ENCODE measurements at places on chromosomes 1 and 21. TPM values are rescaled to one million over a fixed set of nuclear protein-coding genes. Genes with fewer than 3 reads are reported as not detected.

DNA sequence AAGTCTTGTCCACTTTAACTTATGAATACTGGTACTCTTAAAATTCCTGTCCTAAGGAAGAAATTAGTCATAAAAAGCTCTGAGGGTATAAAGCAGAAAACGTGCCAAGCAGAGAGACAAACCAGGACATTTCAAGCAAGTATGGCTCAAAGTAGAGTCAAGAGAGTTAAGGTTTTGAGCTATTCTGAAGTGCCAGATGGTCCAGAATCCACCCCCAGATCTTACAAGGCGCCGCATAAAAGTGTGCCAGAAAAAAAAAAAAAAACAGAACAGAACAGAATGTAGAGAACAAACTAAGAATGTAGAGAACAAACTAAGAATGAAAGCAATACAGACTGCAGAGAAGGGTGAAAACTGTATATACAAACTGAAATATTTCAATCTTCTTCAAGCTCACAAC lies 12.5 kb downstream of the EPS15 start:
- peak; percentile 96 for DNase-seq

DNA sequence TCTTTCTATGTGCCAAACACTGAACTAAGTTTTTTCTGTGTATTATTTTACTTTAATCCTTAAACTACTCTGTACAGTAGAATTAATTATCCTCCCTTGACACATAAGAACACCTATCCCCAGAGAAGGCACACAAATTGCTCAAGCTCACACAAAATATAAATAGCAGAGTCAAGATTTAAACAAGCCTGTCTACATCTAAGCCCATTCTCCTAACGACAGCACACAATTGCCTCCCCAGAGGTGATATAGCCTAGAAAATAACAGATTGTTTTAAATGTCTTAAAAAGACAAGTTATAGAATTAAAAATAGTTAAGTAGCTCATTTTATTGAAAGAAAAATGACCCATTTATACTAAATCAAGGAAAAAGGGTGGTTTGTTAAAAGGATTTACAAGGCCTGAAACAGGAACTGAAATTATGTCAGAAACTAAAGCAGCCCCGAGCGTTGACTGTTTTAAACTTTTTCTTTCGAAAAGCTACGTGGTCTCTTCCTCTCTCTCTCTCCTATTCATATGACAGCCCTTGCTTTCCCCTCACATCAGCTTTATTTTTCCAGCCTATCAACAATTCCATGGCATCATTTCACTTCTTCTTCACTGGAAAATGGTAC lies 30.5 kb downstream of the TNFSF18 start:
- no peak for DNase-seq

- DNase-seq = no peak
Measured at GRCh38 chr1:108704496-108704895, 8.2 kb upstream of the FNDC7 start.

- DNase-seq = no peak
Measured at GRCh38 chr1:198775606-198776005, 136.8 kb downstream of the PTPRC start.

DNA sequence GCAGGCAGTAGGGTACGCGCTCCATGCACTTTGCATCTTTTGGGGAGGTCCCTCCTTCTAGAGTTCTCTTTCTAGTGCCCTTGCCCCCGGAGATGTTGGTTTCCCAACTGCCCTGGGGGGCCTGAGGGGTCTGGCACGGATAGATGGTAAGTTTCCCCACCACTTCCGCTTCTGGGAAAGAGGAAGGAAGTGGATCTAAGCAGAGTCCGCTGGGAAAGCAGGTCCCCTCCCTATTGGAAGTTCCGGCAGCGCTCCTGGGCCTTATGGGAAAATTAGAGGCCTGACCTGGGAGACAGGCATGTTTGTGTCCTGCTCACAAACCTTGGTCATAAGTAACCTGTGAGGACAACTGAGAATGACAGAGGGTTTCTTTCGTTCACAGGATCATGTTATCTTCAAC lies 274.4 kb downstream of the RPS6KC1 start:
- no peak for DNase-seq

GRCh38 chr1:150895618-150896017 lies 8.7 kb downstream of the CTXND2 start:
- no peak for DNase-seq

DNA sequence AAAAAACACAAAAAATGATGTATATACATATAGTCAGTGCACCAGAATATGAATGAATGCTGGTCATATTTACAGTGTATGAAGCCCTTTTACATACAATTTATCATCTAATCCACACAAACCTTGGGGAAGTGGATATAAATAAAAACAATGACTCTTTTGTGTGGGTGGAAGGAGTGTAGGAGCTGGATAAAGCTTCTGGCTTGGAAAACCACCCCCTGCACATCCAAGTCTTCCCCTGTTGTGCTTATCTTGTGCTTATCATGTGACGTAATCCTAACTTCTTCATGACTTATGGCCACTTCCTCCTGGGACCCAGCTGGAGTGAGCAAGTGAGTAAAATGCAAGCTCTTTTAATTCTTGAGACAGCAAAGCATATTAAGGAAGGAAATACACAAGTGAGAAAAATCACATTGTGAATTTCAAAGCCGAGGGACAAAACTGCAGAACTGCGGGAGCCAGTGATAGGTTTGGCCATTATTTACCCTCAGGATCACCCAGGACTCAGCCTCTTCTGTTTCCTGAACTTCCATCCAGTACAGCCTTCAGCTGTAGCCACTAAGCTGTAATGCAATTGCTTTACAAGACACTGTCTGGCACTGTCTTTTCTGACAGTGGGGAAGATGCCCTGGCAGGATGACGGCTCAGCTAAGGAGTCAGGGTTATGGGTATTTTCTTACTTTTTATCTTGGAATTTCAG lies 104.0 kb upstream of the PPM1J start:
- DNase-seq = peak; percentile 78

GRCh38 chr1:30716646-30717045 lies 6.7 kb downstream of the MATN1 start:
- DNase-seq = no peak

- peak; percentile 83 for DNase-seq
Measured at GRCh38 chr1:162062542-162063015, 6.9 kb upstream of the NOS1AP start.

GRCh38 chr1:205983925-205984725 lies 19.1 kb downstream of the RAB7B start:
- DNase-seq = peak; percentile 79

DNA sequence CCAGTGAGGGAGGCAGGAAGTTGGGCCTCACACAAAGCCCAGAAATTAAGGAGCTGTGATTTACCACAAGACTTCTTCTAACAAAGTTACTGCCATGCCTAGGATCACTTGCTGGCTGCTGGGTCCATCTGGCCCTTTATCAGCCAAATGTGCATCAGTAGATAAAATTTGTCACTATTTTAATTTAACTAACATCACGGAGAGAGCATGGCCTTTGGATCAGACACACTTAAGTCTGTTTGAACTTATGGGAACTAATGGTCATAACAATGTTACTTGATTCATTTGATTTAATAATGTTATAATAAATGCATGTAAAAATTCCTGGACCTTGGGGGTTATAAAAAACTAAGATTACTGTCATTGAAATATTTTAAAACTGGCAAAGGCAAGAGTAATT lies 67.2 kb upstream of the CCDC190 start:
- DNase-seq = no peak

- no peak for DNase-seq
Measured at GRCh38 chr1:77970192-77970591, 8.7 kb downstream of the FUBP1 start.

DNA sequence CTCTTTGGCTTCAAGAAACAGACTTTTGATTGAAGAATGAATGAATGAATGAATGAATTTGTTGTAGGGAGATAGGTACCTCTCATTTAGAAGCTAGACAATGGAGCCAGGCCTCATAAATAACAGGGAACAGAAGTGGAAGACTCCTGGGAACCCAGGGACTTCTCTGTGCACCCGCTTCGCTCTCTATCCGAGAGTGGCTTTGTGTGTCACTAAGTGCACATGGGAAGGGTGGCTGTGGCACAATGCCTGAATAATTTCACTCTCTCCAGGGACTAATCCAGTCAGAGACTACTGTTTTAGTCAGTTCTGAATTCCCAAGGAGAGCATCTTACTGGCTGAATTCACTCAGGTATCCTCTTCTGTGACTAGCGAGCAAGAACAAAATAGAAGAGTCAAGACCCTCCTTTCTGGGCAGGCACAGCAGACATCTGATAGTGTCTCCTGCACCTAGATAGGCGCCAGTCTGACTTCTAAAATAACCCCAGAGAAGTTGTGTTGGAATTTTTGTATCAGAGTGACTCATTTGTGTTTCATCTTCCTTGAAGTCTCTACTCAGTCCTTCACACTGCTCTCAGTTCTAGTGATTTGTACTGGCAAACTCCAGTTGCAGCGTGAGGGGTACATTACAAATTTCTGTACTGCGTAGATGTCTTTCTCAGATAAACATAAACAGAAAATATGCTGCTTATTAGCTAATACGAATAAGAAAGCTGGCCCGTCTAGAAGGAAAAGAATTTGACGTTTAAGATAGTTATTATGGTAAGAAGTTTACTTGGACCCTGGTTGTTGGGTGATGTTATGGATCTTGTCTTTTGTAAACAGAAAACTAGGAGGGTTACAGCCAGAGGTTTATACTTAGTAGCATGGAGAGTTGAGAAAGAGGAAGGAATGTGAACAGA lies 34.0 kb downstream of the BACH1 start:
- DNase-seq = no peak

DNA sequence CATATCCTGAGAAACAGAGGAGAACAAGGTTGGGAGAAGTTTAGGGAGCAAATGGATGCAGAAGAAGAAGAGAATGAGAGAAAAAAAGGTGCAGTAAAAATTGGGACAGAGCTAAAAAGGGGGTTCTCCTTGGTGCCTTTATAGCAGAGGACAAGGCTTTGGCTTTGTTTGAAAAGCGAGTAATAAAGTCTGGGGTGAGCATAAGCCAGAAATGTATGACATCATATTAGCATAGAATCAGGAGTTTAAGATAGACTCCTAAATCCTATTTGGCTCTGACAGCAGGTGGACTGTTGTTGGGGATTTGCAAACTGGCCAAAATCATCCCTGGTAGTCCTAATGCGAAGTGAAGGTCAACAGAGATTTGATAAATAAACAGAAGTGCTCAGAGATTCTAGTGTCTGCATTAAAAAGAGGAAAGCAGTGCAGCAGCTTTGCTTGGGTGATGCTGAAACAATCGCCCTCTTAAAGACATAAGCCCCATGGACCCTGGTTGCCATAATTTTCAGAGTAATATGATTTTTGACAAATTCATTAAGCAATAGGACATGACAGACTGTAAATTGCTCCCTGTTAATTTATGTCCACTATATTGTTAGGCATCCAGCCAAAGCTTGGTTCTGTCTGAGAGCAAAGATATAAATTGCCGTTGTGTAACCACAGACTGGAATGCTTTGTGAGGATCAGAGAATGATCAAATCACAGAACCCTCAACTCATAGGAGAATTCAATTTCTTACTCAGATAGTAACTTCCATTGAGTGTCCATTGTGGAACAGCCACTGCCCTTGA lies 385.0 kb upstream of the NFIA start:
- peak; percentile 25 for DNase-seq

DNA sequence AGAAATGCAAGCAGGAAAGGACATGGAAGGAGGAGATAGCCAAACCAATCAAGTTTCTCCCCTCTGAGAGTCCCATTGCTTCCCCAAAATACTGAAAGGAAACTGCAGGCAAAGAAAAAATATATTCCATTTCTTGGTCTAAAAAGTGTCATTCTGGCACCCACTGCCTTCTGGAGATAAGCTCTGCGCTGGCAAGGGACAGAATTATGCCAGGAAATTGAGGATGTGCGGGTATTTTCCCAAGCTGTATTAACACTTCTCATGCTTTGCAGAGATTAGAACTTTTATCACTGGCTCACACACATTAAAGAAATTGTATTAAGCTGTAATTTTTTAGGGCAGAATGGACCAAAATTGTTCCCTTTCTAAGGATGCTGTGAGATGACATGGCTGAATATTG lies 381.2 kb upstream of the DUSP10 start:
- DNase-seq = no peak

GRCh38 chr1:115908565-115909274 lies 67.6 kb upstream of the SLC22A15 start:
- no peak for DNase-seq

DNA sequence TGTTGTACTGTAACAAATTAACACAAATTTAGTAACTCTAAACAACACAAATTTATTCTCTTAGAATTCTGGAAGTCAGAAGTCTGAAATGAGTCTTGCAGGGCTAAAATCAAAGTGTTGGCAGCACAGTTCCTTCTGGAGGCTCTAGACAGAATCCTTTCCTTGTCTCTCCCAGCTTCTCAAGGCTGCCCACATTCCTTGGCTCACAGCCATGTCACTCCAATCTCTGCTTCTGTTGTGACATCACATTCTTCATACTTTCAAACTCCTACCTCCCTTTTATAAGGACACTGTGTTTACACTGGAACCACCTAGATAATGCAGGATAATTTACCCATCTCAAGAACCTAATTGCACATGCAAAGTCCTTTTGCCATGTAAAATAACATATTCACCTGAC lies 225.0 kb upstream of the PRMT6 start:
- DNase-seq = no peak

DNA sequence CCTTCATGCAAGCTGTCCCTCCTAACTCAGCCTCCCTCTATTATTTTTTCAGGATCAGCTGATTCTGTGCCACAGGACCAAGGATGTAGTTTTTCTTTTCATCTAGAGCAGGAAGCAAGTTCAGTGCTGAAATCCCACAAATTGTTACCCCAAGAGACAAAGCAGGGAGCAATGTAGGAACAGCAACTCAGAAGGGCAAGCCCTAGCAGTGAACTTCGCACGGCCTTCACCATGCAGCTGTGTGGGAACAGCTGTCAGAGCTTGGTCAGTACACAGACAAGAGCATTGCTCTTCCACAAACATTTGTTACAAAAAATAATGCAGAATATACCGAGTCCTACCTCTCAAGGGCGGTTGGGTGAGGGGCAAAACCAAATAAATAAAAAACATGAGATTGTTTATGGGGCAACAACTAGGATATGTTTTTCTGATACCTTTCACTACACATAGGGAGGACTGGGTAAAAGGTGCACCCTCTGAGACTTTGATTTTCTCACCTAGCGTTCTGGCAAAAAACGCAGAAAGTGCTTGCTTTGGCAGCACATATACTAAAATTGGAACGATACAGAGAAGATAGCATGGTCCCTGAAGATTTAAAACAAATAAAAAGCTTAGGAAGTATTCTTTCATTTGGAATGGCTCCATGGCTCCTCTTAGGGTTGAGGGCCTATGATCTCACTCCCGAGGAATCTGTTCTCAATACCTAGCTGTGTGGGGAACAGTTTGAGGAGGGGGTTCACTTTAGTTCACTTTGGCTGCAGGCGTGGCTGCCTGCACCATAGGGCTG lies 37.1 kb upstream of the ANGPTL7 start:
- DNase-seq = no peak

- no peak for DNase-seq
Measured at GRCh38 chr1:61602663-61603062, 122.3 kb downstream of the TM2D1 start.

SMYD2 gene
- total RNA-seq = 49.8 TPM

PANK4 gene
- 14.7 TPM for total RNA-seq

KCNK2 gene
- total RNA-seq = 1.9 TPM

LENEP gene
- not detected for total RNA-seq

MSTO1 gene
- 7.9 TPM for total RNA-seq

TRIM67 gene
- total RNA-seq = 1.2 TPM

IRF6 gene
- 40.0 TPM for total RNA-seq

KIAA1614 gene
- total RNA-seq = 17.6 TPM

FHL3 gene
- total RNA-seq = 25.0 TPM

RAVER2 gene
- total RNA-seq = 10.1 TPM

TEDDM1 gene
- total RNA-seq = 4.6 TPM
